ENCODE measurements at places on chromosomes 6 and 20.

- DNase-seq: no peak
Measured at GRCh38 chr20:48791666-48792071, 36.1 kb downstream of the PREX1 start.

DNA sequence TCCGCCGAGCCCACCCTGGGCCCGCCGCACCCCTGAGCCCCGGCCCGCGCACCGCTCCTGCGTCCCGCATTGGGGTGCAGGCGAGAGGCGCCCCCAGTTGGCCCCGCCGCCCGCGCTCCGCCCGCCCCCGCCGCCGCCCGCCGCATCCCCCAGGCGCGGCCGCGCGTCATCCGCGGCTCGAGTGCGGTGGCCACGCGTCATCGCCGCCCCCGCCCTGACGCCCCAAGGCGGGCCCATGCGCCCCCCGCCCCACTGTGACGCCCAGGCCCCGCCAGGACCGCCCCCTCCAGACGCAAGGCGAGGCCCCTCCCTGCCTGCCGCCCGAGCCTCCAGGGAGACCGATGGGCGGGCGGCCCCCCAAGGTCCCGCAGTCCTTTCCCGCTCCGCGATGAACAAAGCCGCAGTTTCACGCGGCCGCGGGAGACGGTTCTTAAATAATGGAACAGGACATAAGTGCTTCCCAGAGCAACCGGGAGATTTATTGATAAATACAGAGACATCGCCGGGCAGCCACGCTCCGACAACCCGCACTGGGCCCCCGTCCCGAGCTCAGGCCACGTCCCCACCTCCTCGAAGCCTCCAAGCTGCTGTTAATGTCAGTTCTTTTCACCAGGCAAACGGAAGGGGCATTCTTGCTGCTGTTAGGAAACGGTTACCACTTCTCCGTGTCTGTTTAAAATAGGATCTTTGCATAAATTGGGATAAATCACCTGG, at the start of gene ANKRD60:
Gene ANKRD60 (minus strand): TSS at position 170 of the 714 bp plus-strand sequence. CDS start 0 bp downstream, at position 170.
- DNase-seq: no peak

DNA sequence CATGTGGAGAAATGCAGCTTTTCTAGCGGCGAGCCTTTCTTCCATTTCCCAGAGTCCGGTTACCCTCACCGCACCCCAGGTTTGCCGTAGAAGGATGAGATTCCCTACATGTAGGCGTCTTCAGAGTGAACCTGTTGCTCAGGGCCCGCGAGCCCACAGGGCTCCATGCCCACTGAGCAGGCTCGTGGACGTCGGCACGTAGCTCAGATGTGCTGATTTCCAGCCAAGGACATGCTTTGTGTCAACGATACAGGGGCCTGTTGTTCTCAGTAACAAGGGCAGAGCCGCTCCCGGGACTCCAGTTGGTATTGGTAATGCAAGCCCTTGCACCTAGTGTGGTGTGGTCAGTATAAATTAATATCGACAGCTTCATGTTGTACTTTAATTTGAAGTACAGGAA, 159.6 kb downstream of the MTHFD1L start:
- DNase-seq: no peak

GRCh38 chr6:140204154-140204553, 829.7 kb upstream of the CITED2 start:
- no peak for DNase-seq

- DNase-seq: no peak
Measured at GRCh38 chr6:125078602-125079321, 74.8 kb upstream of the TPD52L1 start.

Measured in activated T-cell treated with anti-CD3 and anti-CD28 coated beads for 24 hours (primary cell).